IMR-90 (cell line): ENCODE measurements at places on chromosomes 7 and 10. TPM values are rescaled to one million over a fixed set of nuclear protein-coding genes. Genes with fewer than 3 reads are reported as not detected.

DNA sequence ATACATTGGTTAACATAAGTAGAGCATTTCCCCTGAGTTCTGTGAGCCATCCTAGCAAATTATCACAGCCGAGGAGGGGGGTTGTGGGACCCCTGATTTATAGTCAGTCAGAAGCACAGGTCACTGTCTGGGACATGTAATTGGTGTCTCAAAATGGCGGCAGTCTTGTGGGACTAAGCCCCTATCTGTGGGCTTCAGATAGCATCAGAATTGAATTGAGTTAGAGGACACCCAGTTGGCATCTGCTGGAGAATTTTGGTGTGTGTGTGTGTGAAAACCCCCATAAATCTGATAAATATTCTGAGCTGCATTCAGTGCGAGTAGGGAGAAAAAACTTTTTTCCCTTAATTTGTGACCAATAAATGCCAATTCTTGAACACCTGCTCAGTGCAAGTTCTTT is 6.5 kb upstream of the TET1 start:
- H3K4me1 ChIP-seq = peaks cover 8% of the 10 kb centered on the region
- DNase-seq = no peak
- H3K27ac ChIP-seq = no peak overlapping the region

DNA sequence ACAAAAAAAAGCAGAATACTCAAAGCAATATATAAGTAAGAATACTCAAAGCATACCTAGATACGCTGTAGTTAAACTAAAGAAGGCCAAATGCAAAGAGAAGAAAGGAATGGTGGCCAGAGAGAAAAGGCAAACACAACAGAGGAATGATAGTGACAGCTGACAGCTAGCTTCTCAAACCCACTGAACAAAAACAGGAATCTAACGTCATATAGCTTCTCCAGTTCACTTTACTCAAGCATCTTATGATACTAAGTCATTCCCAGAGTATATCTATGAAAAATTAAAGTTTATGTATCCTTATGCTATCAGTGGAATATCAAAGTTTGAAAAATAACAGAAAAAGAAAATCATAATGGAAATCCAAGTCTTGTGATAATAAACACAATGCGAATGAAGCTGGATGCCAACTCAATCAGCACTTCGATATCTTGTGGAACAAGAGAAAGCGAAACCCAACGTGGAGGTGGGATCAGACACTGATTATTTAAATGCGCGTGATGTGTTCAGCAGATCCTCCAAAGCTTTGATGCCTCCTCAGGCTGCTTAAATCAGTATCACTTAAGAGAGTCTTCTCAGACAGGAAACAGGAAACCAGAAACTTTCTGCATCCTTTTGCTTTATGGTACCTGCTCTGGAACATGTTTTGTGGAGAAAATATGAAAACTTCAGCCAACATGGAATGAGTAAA is 102.8 kb downstream of the PIP4K2A start:
- H3K4me1 ChIP-seq = 0 out of 2 replicates have a peak, but pooled peaks cover 2% of the 10 kb centered on the region
- H3K36me3 ChIP-seq = peaks cover 5% of the 10 kb centered on the region
- no peak overlapping the region for H3K4me3 ChIP-seq

DNA sequence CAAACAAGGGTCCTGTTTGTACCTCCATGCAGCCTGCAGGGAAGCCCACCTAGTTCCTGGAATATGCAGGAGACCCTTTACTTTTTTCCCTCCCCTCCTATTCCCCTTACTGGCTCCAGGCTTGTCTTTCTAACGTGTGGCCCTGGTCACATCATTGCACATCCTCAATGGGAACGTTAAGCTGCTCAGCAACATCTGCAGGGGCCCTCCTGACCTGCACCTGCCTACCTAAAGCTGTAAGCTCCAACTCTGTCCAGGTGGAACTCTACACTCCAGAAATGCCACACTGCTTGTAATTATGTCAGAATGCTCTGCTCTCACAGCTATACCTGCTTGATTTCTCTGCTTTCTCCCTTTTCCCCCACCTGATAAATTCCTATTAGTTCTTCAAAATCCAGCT is 72.1 kb downstream of the ARMC3 start:
- H3K27me3 ChIP-seq = peaks cover 7% of the 10 kb centered on the region
- no peaks in the 10 kb centered on the region for H3K4me1 ChIP-seq
- no peak for DNase-seq
- no peak overlapping the region for H3K4me3 ChIP-seq

- no peaks in the 10 kb centered on the region for H3K36me3 ChIP-seq
- no peak overlapping the region for H3K27ac ChIP-seq
- no peak overlapping the region for H3K4me3 ChIP-seq
Observed at GRCh38 chr7:122438492-122438891, 133.9 kb upstream of the FEZF1 start.

DNA sequence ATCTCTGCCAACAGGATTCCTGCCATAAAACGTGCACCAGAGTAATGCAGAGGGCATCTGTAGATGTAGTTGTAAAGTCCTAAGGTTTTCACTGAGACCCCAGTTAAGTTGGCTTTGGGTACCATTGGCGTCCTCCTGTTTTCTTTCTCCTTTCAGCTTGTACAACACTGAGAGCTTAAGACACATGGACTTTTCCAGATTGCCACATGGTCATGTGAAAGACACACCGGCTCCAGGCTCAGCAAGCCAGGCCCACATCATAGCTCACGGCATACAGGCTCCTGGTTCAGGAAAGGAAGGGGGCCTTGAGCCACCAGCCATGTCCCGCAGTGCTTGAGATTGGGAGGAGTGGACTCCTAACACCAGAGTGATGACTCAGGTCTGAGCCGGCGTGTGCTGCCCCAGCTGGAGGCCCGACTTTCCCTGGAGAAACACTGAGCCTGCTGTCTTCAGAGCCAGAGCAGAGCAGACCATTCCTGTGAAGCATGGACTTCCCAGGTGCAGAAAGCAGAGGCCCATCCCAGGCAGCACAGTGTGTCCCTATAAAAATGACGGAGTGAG is 252.7 kb downstream of the PRPF18 start:
- no peaks in the 10 kb centered on the region for H3K27me3 ChIP-seq
- no peak overlapping the region for H3K27ac ChIP-seq
- DNase-seq = peak; percentile 93
- peaks cover 20% of the 10 kb centered on the region for H3K4me1 ChIP-seq

DNA sequence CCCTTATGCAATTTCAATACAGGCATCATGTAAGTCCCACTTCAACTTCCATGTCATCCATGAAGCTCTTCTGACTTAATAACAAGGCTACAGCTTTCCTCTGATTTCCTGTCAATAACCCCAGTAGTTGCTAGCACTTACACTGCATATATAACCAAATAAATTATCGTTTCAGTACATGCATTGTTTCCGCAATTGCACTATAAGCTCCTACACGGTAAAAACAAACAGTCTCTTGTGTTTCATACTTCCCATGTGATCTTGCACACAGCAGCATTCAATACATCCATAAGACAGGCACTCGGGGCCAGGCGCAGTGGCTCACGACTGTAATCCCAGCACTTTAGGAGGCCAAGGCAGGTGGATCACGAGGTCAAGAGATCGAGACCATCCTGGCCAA is 41.4 kb downstream of the FBXW4 start:
- no peaks in the 10 kb centered on the region for H3K27me3 ChIP-seq
- DNase-seq = no peak
- H3K4me1 ChIP-seq = no peaks in the 10 kb centered on the region
- H3K27ac ChIP-seq = no peak overlapping the region

- H3K4me3 ChIP-seq = no peak overlapping the region
- no peak overlapping the region for H3K27ac ChIP-seq
- DNase-seq = peak; percentile 34
- H3K4me1 ChIP-seq = no peaks in the 10 kb centered on the region; the same call in 1 of the 2 replicates
- no peaks in the 10 kb centered on the region for H3K36me3 ChIP-seq
Observed at GRCh38 chr7:156651474-156651873, 10.9 kb downstream of the RNF32 start.

GRCh38 chr10:132410779-132411532 is 14.0 kb downstream of the PWWP2B start:
- no peak for DNase-seq
- peaks cover 6% of the 10 kb centered on the region; the same call in 1 of the 2 replicates for H3K4me1 ChIP-seq
- peaks cover 8% of the 10 kb centered on the region; the same call in 1 of the 2 replicates for H3K36me3 ChIP-seq
- no peak overlapping the region for H3K27ac ChIP-seq
- no peak overlapping the region for H3K4me3 ChIP-seq
- H3K27me3 ChIP-seq = no peaks in the 10 kb centered on the region

DNA sequence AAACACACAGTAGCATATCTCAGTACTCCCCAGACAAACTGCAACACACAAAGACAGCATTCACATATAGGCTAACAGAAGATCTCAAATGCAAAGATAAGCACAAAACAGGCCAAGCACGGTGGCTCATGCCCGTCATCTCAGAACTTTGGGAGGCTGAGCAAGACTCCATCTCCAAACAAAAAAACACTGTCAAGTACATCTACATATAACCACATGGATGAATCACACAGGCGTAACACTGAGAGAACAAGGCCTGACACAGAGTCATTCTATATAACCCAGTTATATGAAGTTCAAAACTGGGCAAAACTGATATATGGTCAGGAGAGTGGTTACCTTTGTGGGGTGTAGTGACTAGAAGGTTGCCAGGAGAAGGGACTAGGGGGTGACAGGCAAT is 506.4 kb downstream of the KCNMA1 start:
- H3K4me3 ChIP-seq = no peak overlapping the region
- no peak overlapping the region for H3K27ac ChIP-seq
- H3K27me3 ChIP-seq = no peaks in the 10 kb centered on the region
- DNase-seq = peak; percentile 82
- peaks cover 3% of the 10 kb centered on the region for H3K4me1 ChIP-seq

- no peak for DNase-seq
- H3K4me1 ChIP-seq = no peaks in the 10 kb centered on the region
- no peak overlapping the region for H3K27ac ChIP-seq
- no peak overlapping the region for H3K4me3 ChIP-seq
- no peaks in the 10 kb centered on the region for H3K36me3 ChIP-seq
- H3K27me3 ChIP-seq = no peaks in the 10 kb centered on the region
Observed at GRCh38 chr10:64191286-64191685, 670.1 kb downstream of the REEP3 start.

GRCh38 chr7:41232086-41232485 is 470.8 kb downstream of the INHBA start:
- peak; percentile 33 for DNase-seq
- no peak overlapping the region for H3K27ac ChIP-seq
- H3K36me3 ChIP-seq = no peaks in the 10 kb centered on the region
- no peaks in the 10 kb centered on the region for H3K27me3 ChIP-seq
- no peak overlapping the region for H3K4me3 ChIP-seq
- H3K4me1 ChIP-seq = no peaks in the 10 kb centered on the region; the same call in 1 of the 2 replicates

DNA sequence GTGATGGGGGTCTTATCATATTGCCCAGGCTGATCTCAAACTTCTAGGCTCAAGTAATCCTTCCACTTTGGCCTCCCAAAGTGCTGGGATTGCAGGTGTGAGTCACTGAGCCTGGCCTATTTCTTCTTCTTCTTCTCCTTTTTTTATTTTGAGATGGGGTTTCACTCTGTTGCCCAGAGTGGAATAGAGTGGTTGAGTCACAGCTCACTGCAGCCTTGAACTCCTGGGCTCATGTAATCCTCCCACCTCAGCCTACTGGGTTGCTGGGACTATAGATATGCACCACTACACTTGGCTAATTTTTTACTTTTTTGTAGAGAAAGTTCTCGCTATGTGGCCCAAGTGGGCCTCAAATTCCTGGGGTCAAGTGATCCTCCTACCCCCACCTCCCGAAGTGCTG is 124.3 kb downstream of the SKIDA1 start:
- H3K27me3 ChIP-seq = no peaks in the 10 kb centered on the region
- no peak overlapping the region for H3K27ac ChIP-seq
- peaks cover 19% of the 10 kb centered on the region for H3K4me1 ChIP-seq
- peak; percentile 56 for DNase-seq

DNA sequence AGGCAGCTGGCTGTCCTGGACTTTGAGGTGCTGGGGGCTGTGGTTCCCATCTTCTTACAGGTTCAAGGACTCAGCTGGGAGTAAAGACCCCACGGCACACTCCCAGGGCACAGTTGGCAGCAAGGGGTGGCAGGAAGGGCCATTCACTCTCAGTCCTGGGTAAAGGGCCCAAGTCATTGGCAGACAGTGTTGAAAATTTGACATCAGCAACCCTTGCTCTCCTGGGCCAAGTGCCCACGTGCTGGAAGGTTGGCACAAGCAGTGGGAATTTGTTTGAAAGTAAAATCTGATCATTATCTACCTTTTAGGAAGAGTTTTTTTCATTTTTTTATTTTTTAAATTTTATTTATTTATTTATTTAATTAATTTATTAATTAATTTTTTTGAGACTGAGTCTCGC is 241.6 kb upstream of the MKI67 start:
- H3K27ac ChIP-seq = no peak overlapping the region
- no peaks in the 10 kb centered on the region for H3K27me3 ChIP-seq
- no peak overlapping the region for H3K4me3 ChIP-seq

DNA sequence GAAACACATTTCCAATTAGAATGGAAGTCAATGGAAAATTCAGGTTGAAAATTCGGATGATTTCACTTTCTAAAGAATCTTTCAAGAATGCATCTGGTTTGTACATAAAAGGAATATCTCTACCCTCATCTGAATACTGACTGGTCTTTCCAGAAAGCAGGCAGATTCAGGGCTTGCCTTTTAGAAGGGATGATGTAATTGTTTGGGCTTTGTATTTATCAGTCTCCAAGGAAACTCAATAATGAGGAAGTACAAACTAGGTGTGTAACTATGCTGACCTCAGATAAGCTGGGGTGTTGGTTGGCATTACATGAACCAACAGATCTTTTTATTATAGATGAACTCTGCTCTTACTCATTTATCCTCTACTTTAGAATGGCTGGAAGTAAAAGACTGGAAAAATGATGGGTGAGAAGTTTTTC is 24.1 kb downstream of the PDLIM1 start:
- no peak overlapping the region for H3K4me3 ChIP-seq
- H3K27me3 ChIP-seq = no peaks in the 10 kb centered on the region
- H3K36me3 ChIP-seq = peaks cover 57% of the 10 kb centered on the region
- peak; percentile 88 for DNase-seq
- H3K4me1 ChIP-seq = peaks cover 19% of the 10 kb centered on the region
- H3K27ac ChIP-seq = peak overlapping the region; percentile 52; the same call in 1 of the 2 replicates

GRCh38 chr10:55966101-55966500 is 395.0 kb downstream of the ZWINT start:
- no peak overlapping the region for H3K4me3 ChIP-seq
- H3K27ac ChIP-seq = no peak overlapping the region
- DNase-seq = no peak
- H3K27me3 ChIP-seq = no peaks in the 10 kb centered on the region
- H3K36me3 ChIP-seq = no peaks in the 10 kb centered on the region

EGR2 gene
- polyA plus RNA-seq = 1.2 TPM in 2 replicates

NPY4R2 gene
- polyA plus RNA-seq = 0.26 and 0.38 TPM in 2 replicates

CTAGE8 gene
- not detected in 2 replicates for polyA plus RNA-seq

TRPV6 gene
- 0.03 TPM in 1 of 2 replicates, not detected in the other for polyA plus RNA-seq

FRA10AC1 gene
- 4.9 and 7.7 TPM in 2 replicates for polyA plus RNA-seq

SPDYE1 gene
- polyA plus RNA-seq = not detected in 2 replicates

METTL27 gene
- 4.3 and 5.2 TPM in 2 replicates for polyA plus RNA-seq

SPDYE18 gene
- not detected in 2 replicates for polyA plus RNA-seq

FAM171A1 gene
- polyA plus RNA-seq = 28.1 and 30.6 TPM in 2 replicates

GPNMB gene
- 0.14 TPM in 1 of 2 replicates, not detected in the other for polyA plus RNA-seq

SEC61A2 gene
- 8.2 and 10.3 TPM in 2 replicates for polyA plus RNA-seq
